CD8-positive, alpha-beta memory T cell (primary cell): ENCODE measurements at places on chromosomes 2 and 18.

- DNase-seq: no peak
Measured at GRCh38 chr2:8490166-8490721, 191.6 kb upstream of the ID2 start.

- DNase-seq: no peak
Measured at GRCh38 chr18:71040161-71040560, 751.3 kb downstream of the SOCS6 start.

DNA sequence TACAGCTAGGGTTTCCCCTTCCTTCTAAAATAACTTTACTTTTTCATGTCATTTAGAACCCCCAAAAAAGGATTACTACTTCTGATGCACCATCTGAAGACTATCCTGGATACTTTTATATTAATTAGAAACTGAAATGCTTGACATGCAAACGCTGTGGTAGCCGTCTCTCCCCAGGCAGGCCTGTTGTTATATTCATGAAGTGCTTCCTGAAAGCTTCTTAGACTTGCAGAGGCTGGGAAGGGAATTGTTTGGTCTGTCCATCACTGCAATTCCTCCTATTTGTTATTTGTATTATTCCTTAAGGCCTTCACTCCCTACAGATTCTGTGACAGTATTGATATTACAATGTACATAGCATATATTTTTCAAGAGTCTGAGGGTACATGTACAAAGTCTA, 370.2 kb downstream of the NRXN1 start:
- DNase-seq: no peak

DNA sequence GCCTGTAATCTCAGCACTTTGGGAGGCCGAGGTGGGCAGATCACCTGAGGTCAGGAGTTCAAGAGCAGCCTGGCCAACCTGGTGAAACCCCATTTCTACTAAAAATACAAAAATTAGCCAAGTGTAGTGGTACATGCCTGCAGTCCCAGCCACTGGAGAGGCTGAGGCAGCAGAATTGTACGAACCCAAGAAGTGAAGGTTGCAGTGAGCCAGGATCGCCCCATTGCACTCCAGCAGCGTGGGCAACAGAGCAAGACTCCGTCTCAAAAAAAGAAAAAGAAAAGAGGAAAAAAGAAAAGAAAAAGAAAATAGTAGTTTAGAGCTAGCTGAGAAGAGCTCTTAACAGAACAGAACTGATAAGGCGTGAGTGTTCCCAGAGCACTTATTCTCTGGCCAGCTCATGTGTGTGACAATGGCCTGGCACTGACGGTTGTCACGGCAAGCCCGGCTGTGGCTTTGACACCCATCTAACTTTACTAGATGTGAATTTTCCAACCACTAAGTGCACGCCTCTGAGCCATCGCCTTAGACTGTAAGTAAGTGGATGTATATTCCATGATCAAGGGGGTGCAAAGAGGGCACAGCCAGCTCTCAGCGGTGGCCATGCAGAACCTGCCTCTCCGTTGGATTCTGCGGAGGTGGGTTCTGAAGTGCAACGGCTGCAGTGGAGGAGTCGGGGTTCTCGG, 80.0 kb downstream of the ZNF516 start:
- DNase-seq: no peak

- DNase-seq: no peak
Measured at GRCh38 chr2:75003773-75004172, 45.3 kb downstream of the POLE4 start.

DNA sequence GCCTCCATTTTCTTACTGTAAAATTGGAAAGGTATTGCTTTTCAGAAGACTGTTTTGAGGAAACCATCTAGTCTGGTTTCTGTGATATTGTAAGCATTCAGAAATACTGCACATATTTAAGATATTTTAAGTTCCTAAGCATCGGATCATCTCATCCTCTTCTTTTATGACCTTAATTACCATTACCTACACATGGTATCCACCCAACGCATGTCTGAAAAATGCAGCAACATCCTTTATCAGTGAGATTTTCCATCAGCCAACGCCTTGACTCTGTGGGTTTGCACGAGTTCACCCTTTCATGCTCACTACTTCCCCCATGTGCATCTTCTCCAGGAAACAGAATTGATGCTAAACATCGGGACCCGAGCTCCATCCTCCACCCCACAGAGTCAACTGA, 84.3 kb downstream of the COL4A4 start:
- DNase-seq: no peak

DNA sequence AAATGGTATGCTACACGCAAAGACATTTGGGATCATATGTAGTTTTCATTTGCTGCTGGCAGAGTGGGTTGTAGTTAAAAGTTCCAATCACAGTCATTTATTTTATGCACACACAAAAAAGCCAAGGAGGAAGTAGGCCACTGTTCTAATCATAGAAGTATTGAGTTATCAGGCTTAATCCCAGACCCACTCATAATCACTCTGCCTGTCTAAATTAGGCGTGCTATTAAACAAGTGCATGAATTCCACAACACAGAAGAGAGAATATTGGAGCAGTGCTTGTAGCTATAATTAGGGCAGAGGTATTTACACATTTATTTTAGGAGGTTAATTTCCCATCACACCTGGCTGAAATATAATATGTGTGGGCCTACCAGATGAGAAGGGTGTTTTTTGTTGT, 65.7 kb upstream of the FIGN start:
- no peak for DNase-seq

- no peak for DNase-seq
Measured at GRCh38 chr18:490024-490366, 10.5 kb downstream of the COLEC12 start.

DNA sequence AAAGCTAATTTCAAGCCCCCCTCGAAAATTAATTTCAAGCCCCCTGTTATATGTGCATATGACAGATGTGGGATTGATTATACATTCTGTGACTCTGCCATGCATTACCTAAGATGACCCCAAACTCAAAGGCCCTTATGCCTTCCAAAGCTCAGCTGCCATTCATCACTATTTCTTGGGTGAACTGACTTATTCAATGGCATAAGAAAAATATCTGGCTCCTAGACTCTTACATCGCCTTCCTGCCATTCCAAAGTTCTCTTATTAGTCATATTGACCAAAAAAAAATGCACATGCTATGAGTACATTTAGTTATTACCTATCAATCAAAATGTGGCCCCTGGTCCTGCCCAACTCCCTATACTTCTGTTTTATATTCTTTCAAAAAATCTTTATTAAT, 291.8 kb upstream of the CHAC2 start:
- no peak for DNase-seq

- no peak for DNase-seq
Measured at GRCh38 chr2:104425850-104426595, 427.9 kb upstream of the POU3F3 start.
